ENCODE measurements at places on chromosomes 12 and 14.

GRCh38 chr14:37939442-37940028 is 268.2 kb upstream of the SSTR1 start:
- DNase-seq: no peak

DNA sequence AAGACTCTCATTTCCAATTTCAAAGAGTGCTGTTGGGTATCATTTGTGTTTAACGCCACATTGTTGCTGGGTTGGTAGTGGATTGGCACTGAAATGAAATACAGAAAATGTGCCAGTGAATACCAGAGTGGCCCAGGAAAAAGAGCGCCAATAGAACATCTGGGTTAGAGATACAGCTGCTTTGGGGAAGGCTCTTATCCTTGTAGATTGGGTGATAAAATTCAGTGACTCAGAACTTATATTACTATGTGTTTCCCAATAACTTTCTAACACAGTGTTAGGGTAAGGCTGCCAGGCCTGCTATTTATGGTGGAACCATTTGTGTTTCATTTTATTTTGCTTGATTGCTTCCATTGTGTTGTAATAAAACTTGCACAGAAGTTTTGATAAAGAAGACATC is 168.2 kb upstream of the SSTR1 start:
- no peak for DNase-seq

- no peak for DNase-seq
Observed at GRCh38 chr14:72732022-72732780, 161.7 kb downstream of the DPF3 start.

GRCh38 chr12:31366104-31366621 is 40.2 kb upstream of the SINHCAF start:
- DNase-seq: no peak

- DNase-seq: peak; percentile 8
Observed at GRCh38 chr12:6735448-6736191, 11.8 kb downstream of the COPS7A start.

- no peak for DNase-seq
Observed at GRCh38 chr12:125055591-125055990, 9.6 kb upstream of the AACS start.

DNA sequence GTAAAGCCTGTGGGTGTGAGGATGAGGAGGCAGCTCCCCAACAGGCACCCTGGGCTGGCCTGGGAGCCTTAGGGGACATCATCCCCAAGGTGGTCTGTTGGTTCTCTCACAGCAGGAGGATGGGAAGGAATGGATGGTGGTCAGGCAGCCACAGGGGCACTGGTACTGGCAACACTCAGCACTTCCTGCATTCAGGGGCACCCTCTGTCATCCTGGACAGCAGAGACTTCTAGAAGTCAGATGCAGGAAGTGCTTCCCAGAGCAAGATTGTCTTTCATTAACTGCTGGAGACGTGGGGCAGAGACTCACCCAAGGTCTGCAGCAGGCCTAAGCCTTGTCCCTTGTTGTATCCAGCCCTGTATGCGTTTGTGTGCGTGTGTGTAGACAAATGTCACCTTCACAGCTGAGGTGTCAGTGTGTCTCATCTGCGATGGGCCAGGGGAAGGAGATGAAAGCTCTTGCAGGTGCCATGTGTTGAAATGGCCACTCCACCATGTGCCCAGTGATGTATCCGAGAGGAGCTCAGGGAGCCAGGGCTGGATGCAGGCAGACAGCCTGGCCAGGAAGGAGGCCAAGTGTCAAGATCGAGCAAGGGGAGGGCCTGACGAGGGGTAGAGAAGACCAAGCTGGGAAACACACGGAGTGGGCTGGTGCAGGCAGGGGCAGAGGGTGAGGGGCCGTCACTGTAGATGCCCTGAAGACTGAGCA is 85.1 kb downstream of the PITPNM2 start:
- no peak for DNase-seq

DNA sequence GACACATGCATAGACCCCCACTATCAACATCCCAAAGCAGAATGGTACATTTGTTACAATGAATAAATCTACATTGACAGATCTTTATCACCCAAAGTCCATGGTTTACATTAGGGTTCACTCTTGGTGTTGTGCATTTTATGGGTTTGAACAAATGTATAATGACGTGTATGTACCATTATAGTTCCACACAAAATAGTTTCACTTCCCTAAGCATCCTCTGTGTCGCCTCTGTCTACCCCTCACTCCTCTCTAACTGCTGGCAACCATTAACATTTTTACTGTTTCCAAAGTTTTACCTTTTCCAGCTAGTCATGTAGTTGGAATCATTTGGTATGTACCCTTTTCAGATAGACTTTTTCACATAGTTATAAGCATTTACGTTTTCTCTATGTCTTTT is 69.5 kb upstream of the LMO3 start:
- no peak for DNase-seq

- peak; percentile 90 for DNase-seq
Observed at GRCh38 chr12:104750061-104750460, 208.0 kb downstream of the SLC41A2 start.

GRCh38 chr14:68669603-68670358 is 123.1 kb downstream of the ZFP36L1 start:
- DNase-seq: no peak

GRCh38 chr14:53529519-53529918 is 376.4 kb upstream of the DDHD1 start:
- no peak for DNase-seq

All from Kasumi-1 (cell line).